ENCODE measurements at places on chromosomes 7 and 10.

DNA sequence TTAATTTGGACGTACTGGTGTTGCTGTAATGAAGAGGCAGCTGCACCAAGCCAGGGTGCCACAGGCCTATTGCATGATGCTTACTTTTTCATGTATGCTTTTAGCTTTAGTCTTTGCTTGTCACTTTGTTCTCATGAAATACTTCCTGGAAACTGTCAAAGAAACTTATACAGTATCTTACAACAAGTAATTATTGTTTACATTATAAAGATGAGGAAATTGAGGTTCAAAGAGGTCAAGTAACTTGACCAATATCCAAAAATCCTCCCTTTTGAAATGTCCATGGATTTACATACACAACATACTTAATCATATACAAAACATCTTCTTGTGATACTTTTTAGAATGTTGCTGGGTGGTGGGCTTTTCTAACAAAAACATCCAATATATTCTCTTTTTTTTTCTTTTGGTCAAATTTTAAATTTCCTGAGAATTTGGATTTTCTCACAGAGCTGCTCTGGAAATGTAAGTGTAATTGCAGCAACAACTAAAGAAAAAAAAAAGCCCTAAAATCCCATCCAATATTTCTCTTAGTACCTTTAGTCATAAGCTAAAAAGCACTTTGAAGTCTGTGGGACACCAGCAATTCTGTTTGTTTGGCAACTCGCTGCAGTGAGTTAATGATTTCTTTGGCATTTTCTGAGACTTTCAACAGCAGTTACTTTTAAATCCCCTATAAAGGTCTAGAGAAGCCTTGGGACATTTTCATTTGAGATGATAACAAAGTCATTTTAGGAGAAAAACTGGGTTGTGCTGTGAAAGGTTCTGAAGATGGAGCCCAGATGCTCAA is 500.6 kb upstream of the IGFBP3 start:
- no peak for DNase-seq

DNA sequence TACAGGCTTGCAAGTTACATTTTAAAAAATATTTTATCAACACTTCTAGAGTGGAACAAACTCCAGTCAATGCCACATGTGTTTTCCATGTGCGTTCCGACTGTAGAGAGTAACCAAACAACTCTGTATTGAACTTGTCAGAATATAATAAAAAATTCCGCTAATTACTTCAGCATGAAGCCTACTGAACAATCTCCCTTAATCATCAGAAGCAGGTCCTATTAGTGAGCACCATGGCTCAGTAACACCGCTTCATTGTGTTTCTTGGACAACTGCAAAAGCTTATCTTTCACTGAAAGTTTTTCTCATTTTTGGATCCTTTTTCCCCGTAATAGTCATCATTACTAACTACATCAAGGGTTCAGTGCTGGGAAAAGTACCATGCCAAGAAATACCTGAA is 117.0 kb downstream of the MKX start:
- no peak for DNase-seq

DNA sequence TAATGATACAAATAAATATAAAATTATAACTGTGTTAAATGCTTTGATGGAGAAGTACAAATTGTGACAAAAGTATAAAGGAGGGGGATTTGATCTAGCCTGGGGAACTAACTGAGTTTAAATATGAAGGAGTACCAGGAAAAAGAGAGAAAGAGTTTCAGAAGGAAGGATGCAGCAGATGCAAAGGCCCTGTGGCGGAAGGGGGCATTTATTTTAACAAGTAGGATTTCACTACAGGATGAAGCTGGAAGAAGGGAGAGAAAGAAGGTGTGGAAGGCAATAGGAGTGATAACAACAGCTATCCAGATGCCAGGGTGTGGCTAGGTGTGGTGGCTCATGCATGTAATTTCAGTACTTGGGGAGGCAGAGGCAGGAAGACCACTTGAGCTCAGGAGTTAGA is 55.8 kb downstream of the AKR1B1 start:
- no peak for DNase-seq

- DNase-seq: no peak
These were observed 345.7 kb downstream of the GLRX3 start for GRCh38 chr10:130481936-130482335.

- DNase-seq: no peak
These were observed 154.0 kb downstream of the REEP3 start for GRCh38 chr10:63675171-63675570.

DNA sequence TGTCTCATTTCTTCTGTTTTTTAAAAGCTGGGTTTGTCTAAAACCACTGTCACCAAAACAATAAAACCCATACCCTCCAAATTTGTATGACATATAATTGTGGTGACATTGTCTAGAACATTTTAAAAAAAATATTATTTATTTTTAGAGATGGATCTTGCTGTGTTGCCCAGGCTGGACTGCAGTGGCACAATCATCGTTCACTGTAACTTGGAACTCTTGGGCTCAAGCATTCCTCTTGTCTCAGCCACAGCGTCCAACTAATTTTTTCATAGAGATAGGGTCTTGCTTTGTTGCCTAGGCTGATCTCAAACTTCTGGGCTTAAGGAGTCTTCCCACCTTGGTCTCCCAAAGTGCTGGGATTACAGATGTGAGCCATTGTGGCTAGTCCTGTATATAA is 116.5 kb downstream of the CCNY start:
- DNase-seq: no peak

GRCh38 chr10:76430061-76430645 is 998.7 kb downstream of the LRMDA start:
- DNase-seq: no peak

- DNase-seq: no peak
These were observed 18.3 kb downstream of the EGFR start for GRCh38 chr7:55036950-55037736.

DNA sequence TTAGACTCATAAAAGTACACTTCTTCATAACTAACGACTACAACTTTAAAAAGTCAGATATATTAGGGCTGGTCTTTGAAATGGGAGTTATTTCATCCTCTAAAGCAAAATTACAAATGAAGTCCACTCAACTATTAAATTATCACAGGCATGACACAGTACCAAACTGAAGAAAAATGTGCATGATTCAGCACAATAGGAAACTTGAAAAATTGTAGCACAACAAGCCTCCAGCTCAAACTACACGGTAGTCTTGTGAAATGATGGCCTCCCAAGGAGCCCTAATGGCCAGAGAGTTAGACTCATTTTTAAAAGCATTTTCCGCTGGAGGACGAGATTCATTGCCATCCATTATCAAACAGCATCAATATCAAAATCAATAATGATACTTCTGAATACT is 76.4 kb downstream of the MAGI2 start:
- no peak for DNase-seq

DNA sequence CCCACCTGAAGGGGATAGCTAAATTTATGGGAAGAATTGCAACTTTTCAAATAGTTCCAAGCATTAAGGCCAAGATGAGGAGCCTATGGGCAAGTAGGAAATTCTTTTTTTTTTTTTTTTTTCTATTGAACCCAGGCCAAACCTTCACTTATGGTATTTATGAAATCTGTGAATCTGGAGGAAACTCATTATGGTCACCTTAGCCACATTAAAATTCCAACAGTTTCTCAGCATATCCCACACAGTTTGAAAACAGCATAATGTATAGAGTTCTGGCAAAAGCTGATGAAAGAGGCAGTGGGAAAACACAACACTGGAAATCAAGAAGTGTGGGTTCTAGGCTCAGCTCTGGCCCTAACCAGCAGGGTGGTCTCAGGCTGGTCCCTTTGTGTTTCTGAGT is 236.9 kb downstream of the PTEN start:
- no peak for DNase-seq

DNA sequence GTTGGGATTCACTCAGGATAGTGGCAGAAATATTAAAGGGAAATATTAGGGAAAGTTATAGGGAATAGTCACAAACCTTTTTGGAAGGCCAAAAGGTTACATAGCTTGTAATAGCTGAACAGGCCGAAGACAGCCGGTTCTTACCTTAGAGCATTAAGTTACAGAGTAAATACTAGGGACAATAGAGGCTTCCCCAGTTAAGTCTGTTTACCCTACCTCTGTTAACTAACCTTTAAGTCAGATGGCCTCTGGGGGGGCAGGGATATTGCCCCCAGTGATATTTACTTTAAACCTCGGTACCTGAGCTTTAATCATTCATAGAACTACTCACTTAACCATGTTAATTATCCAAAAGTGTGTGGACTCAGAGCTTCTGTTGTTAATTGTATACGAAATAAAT is 7.4 kb downstream of the POLR1F start:
- DNase-seq: no peak

DNA sequence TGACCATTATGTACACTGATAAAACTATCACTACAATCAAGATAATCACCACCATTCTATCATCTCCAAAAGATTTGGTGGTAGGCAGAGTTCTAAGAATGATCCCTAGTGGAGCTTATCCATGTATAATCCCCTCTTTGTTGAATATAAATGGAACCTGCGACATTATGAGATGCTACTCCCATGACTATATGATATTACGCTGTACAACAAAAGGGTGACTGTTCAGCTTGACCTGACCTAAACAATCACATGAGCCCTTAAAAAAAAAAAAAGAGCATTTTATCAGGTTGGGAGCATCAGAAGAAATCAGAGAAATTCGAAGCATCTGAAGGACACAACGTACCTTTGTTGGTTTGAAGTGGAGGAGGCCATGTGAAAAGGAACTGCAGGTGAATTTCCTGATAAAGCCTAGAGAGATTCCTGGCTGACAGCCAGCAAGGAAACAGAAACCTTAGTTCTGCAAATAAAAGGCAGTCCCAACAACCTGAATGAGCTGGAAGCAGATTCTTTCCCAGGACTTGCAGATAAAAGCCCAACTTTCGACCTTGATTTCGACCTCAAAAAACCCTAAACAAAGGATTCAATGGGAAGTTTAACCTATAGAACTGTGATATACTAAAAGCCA is 270.7 kb downstream of the ADRA2A start:
- peak; percentile 83 for DNase-seq

DNA sequence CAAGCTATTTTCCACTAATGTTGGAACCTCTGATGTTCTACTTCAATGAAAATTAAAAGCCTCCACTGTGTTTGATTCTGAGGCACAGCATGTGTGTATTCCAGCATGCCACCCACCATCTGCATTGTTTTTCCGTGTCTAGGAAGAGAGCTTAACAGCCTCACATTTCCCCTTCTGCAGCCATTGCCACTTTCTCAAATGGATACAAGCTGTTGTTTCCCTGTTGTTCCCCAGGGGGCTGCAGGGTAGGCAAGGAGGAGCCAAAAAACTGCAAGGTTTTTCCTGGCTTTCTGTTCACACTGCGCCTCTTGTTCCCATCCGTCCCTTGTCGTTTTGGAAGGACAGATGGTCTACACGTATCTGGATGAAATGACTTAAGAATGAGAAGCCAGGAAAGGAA is 72.3 kb upstream of the DNAJB12 start:
- DNase-seq: no peak

- no peak for DNase-seq
These were observed 64.8 kb upstream of the VIPR2 start for GRCh38 chr7:159209429-159209828.

DNA sequence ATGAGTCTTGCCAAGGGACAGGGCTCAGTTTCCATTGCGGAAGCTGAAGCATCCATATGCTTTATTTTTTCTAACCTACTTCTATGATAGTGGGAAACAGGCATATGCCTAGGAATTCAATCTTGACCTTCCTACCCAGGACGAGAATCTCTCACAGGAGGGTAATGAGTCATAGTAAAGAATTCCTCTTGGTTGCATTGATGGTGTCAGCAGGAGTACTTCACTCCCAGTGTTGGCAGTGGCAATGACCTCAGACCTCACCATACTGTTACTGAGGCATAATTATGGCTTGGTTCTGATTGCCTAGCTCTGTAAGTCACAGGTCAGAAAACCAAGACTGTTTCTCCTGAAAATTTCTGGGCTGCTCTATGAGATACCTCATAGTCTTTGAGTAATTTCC is 552.9 kb downstream of the ARL4A start:
- DNase-seq: peak; percentile 44

- DNase-seq: no peak
These were observed 19.9 kb downstream of the SPAG6 start for GRCh38 chr10:22365233-22365632.

GRCh38 chr7:30864101-30864500 is 47.6 kb upstream of the AQP1 start:
- DNase-seq: no peak

GRCh38 chr7:66379542-66380160 is 174.5 kb downstream of the TPST1 start:
- DNase-seq: no peak

DNA sequence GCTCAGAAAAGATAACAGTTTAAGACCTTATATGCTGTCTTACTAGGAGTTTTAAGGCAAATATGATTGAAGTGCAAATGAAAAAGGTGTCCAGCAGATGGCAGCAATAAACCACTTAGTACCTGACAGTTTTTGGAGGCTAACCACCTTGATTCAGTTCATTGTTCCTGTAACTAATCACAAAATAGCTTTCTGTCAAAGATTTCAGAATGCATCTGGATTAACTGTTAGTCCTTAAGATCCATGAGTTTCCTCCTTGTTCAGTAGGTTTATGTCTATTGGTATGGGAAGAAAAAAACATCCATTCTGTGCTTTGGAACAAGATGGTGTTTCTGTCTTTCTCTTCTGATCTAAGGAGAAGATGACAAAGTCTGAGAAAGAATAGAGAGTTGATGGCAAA is 46.6 kb downstream of the CCSER2 start:
- DNase-seq: peak; percentile 1
